Activated CD4-positive, alpha-beta memory T cell treated with anti-CD3 and anti-CD28 coated beads for 36 hours (primary cell): ENCODE measurements at places on chromosomes 12 and 14. TPM values are rescaled to one million over a fixed set of nuclear protein-coding genes. Genes with fewer than 3 reads are reported as not detected.

Gene MYBPC1
- total RNA-seq = not detected

Gene VAMP1
- 30.2 TPM for total RNA-seq

Gene AGAP2
- total RNA-seq = 34.0 TPM

Gene GPR132
- total RNA-seq = 33.4 TPM

Gene CELA1
- not detected for total RNA-seq

Gene TMEM233
- total RNA-seq = not detected

Gene PTPRR
- total RNA-seq = not detected

Gene ANO4
- not detected for total RNA-seq

Gene SERPINA9
- total RNA-seq = not detected

Gene OR4E2
- total RNA-seq = not detected

Gene PROX2
- total RNA-seq = 0.33 TPM

Gene ZNF891
- total RNA-seq = 1.1 TPM

GRCh38 chr12:14716848-14717444, 20.5 kb upstream of the GUCY2C start:
- DNase-seq = peak; percentile 58
- H3K27ac ChIP-seq = no peak overlapping the region
- H3K4me1 ChIP-seq = peaks cover 2% of the 10 kb centered on the region
- H3K4me3 ChIP-seq = no peak overlapping the region

DNA sequence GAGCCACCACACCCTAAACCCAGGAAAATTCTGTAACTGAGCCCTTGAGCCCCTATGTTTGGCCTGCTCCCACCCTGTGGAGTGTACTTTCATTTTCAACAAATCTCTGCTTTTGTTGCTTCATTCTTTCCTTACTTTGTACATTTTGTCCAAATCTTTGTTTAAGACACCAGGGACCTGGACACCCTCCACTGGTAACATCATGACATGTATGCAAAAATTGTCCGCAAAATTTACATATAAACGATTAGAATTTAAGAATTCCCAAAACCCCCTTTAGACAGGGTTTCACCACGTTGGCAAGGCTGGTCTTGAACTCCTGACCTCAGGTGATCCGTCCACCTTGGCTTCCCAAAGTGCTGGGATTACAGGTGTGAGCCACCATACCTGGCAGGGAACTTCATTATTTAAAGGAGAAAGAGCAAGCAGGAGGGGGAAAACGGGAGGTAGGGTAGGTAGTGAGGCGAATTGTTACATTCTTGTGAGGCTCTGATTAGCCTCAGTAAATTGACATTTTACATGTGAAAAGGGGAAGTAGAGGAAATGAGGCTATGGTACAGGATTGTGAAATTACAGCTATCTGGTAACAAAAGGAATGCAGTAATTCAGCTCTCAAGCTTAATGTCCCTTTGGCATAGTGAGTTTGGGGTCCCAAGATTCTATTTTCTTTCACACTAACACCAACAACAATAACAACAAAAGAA, 27.6 kb downstream of the TUBA1A start:
- no peak overlapping the region for H3K4me3 ChIP-seq
- no peak overlapping the region for H3K27ac ChIP-seq
- no peaks in the 10 kb centered on the region for H3K4me1 ChIP-seq
- H3K36me3 ChIP-seq = no peaks in the 10 kb centered on the region
- no peaks in the 10 kb centered on the region for H3K27me3 ChIP-seq
- no peak for DNase-seq

- H3K4me3 ChIP-seq = no peak overlapping the region
- no peak overlapping the region for H3K27ac ChIP-seq
- DNase-seq = no peak
- H3K36me3 ChIP-seq = no peaks in the 10 kb centered on the region
- no peaks in the 10 kb centered on the region for H3K27me3 ChIP-seq
Measured at GRCh38 chr12:59149995-59150642, 229.8 kb upstream of the LRIG3 start.

- H3K4me3 ChIP-seq = no peak overlapping the region
- H3K4me1 ChIP-seq = no peaks in the 10 kb centered on the region
- no peaks in the 10 kb centered on the region for H3K36me3 ChIP-seq
- no peaks in the 10 kb centered on the region for H3K27me3 ChIP-seq
- DNase-seq = no peak
Measured at GRCh38 chr12:70096759-70097410, 146.3 kb upstream of the CNOT2 start.

DNA sequence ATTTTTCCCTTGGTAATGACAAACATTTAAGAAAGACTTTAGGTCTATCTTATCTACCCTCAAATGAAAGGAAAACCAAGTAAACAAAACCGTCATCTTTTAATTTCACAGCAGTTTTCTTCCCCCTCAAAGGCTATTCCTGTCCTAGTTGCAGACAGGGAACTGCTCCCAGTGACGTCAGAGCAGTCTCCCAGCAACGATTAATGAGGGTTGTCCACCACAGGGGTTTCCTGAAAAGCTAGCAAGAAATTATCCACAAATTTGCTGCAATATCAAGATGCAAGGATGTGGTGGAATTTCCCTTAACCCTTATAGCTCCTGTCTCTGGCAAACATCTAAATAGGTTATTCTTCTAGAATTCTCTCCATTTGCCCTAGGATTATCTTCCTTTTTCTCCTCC, 89.1 kb upstream of the STAC3 start:
- no peak for DNase-seq
- no peaks in the 10 kb centered on the region for H3K27me3 ChIP-seq
- H3K36me3 ChIP-seq = peaks cover 25% of the 10 kb centered on the region

DNA sequence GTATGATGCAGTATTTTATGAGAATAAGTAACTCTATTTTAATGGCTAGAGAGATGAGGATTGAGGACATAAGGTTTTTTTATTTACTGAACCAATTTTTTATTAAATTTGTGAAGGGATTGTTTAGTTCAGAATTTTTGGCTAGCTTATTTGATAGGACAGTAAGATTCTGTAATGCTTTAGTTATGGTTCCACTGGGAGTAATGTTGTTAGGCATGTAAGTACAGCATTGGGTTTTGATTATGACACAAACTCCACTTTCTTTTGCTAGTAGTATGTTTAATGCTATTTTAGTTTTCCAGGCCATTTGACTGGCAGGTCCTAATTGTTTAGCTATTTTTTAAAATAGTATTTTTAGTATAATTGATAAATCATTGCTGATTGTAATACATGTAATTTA, 33.8 kb upstream of the LRRC10 start:
- no peak overlapping the region for H3K27ac ChIP-seq
- DNase-seq = no peak
- no peak overlapping the region for H3K4me3 ChIP-seq
- no peaks in the 10 kb centered on the region for H3K36me3 ChIP-seq
- no peaks in the 10 kb centered on the region for H3K4me1 ChIP-seq

- H3K4me1 ChIP-seq = peaks cover 47% of the 10 kb centered on the region
- H3K27me3 ChIP-seq = peaks cover 1% of the 10 kb centered on the region
- H3K27ac ChIP-seq = no peak overlapping the region
- no peak for DNase-seq
Measured at GRCh38 chr14:67486890-67487289, 1.6 kb downstream of the TMEM229B start.

DNA sequence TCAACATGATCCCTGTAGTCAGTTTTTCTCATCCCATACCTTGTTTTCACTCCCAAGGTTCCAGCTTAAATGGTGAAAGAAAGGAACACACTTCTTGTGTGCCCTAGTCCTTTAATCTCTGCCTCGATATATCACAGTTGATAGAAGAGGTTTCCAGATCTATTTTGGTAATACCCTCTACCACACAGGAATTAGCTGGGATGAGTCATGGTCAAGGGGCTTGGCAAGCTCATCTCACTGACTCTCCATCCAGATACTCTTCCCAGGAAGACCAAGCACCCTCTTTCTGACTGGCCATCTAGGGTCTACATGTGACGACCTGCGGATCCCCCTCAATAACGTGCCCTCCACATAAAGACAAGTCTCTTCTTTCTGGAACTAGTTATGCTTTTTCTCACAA, 277.9 kb downstream of the ITPR2 start:
- H3K27me3 ChIP-seq = no peaks in the 10 kb centered on the region
- H3K4me3 ChIP-seq = no peak overlapping the region
- DNase-seq = no peak
- no peaks in the 10 kb centered on the region for H3K4me1 ChIP-seq
- H3K27ac ChIP-seq = no peak overlapping the region

DNA sequence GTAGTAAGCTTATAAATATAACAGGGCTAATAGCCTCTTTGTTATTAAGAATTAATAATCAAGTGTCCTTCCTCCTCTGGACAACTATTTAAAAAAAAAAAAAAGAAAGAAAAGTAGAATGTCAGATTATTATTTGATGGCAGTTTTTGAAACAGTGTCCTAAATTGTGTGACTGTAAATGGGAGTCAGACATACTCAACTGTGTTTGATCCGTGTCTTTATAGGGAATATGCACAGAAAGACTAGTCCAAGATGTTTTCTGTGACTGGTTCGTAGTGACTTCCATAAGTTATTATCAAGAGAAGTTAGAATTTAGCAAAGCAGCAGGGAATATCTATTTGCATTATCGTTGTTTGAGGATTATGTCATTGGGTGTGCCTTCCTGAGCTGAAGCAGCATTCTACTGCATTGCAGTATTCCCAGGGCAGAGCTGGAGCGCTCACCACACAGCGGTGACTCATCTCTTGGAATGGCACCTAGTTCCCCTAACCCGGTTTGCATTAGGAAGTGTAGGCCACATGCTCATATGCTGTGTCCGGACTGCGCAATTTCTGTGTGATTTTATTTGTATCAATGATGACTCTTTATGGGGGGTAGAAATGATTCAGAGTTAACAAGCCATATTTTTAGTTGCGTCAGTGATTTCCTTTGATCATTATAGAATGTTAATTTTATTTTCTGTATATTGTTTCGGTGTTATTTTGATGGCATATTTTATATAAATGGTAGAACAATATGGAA, 7.9 kb downstream of the DYNC1H1 start:
- no peak overlapping the region for H3K4me3 ChIP-seq
- peaks cover 16% of the 10 kb centered on the region for H3K36me3 ChIP-seq
- H3K4me1 ChIP-seq = peaks cover 32% of the 10 kb centered on the region
- H3K27me3 ChIP-seq = no peaks in the 10 kb centered on the region
- H3K27ac ChIP-seq = no peak overlapping the region

GRCh38 chr14:53808042-53808441, 148.6 kb downstream of the BMP4 start:
- H3K27ac ChIP-seq = no peak overlapping the region
- H3K27me3 ChIP-seq = no peaks in the 10 kb centered on the region
- no peaks in the 10 kb centered on the region for H3K36me3 ChIP-seq
- no peak for DNase-seq
- H3K4me1 ChIP-seq = no peaks in the 10 kb centered on the region
- no peak overlapping the region for H3K4me3 ChIP-seq

GRCh38 chr12:114026805-114027204, 60.7 kb upstream of the RBM19 start:
- no peak overlapping the region for H3K27ac ChIP-seq
- peaks cover 2% of the 10 kb centered on the region for H3K27me3 ChIP-seq
- no peak overlapping the region for H3K4me3 ChIP-seq
- DNase-seq = no peak
- no peaks in the 10 kb centered on the region for H3K4me1 ChIP-seq

DNA sequence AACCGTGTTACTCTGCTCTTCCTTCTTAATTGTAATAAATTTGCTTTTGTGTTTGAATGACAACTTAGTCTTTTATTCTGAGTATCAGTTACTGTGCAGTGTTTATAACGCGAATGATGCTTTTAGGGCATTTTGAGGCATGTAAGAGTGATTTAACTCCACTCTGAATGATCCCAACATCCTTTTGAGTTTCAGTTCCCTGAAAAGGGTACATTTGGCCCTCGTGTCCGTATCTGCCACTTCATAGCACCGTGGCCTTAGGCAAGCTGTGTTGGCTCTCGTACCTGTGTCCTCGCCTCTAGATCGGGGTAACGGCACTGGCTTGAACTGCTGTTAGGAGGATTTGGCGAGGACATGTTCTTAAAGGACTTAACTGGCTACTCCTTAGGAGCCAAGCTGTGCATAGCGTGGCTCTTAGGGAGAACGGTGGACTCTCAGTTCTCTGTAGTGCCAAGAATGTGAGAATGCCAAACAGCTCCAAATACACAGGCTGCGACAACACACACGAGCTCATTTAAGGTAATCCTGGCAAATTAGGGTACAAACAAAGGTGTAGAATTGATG, 92.0 kb downstream of the PPP2R5C start:
- peak overlapping the region; percentile 77 for H3K27ac ChIP-seq
- no peak overlapping the region for H3K4me3 ChIP-seq
- H3K4me1 ChIP-seq = peaks cover 89% of the 10 kb centered on the region
- DNase-seq = no peak
- H3K27me3 ChIP-seq = no peaks in the 10 kb centered on the region

- no peak for DNase-seq
- peaks cover 3% of the 10 kb centered on the region for H3K36me3 ChIP-seq
- peak overlapping the region; percentile 84 for H3K4me3 ChIP-seq
- H3K27ac ChIP-seq = peak overlapping the region; percentile 90
Measured at GRCh38 chr14:39265806-39266524, 32.2 kb downstream of the MIA2 start.

GRCh38 chr14:105146181-105146975, 22.2 kb downstream of the JAG2 start:
- H3K36me3 ChIP-seq = peaks cover 2% of the 10 kb centered on the region
- H3K27ac ChIP-seq = no peak overlapping the region
- H3K27me3 ChIP-seq = no peaks in the 10 kb centered on the region
- no peak overlapping the region for H3K4me3 ChIP-seq
- H3K4me1 ChIP-seq = no peaks in the 10 kb centered on the region

- no peak for DNase-seq
- H3K36me3 ChIP-seq = no peaks in the 10 kb centered on the region
- H3K4me1 ChIP-seq = no peaks in the 10 kb centered on the region
- H3K4me3 ChIP-seq = no peak overlapping the region
- H3K27me3 ChIP-seq = peaks cover 2% of the 10 kb centered on the region
- H3K27ac ChIP-seq = no peak overlapping the region
Measured at GRCh38 chr14:32980178-32980901, 41.7 kb downstream of the NPAS3 start.

DNA sequence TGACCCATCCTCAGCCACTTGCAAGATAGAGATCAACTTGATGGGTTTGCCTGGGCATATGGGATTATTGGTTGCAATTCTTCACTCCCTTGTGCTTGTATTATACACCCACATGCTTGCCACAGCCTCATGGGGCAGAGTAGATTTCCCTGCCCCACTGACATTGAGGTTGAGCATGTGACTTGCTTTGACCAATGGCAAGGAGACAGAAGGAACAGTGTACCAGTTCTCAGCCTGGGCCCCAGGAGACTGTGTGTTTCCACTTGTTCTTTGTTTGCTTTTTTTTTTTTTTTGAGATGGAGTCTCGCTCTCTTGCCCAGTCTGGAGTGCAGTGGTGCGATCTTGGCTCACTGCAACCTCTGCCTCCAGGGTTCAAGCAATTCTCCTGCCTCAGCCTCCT, 31.8 kb downstream of the CALM1 start:
- H3K4me1 ChIP-seq = no peaks in the 10 kb centered on the region
- H3K36me3 ChIP-seq = no peaks in the 10 kb centered on the region
- no peaks in the 10 kb centered on the region for H3K27me3 ChIP-seq
- H3K27ac ChIP-seq = no peak overlapping the region
- DNase-seq = no peak
- H3K4me3 ChIP-seq = no peak overlapping the region

GRCh38 chr14:94650806-94651805, 38.9 kb downstream of the SERPINA3 start:
- no peaks in the 10 kb centered on the region for H3K36me3 ChIP-seq
- no peak overlapping the region for H3K27ac ChIP-seq
- no peaks in the 10 kb centered on the region for H3K4me1 ChIP-seq
- no peaks in the 10 kb centered on the region for H3K27me3 ChIP-seq
- no peak for DNase-seq
- no peak overlapping the region for H3K4me3 ChIP-seq
